ENCODE measurements at places on chromosomes 12 and 14.

GRCh38 chr12:75000120-75000519 is 209.5 kb downstream of the KCNC2 start:
- no peak for DNase-seq

- DNase-seq: no peak
These were observed 230.9 kb upstream of the ARID2 start for GRCh38 chr12:45498645-45499044.

DNA sequence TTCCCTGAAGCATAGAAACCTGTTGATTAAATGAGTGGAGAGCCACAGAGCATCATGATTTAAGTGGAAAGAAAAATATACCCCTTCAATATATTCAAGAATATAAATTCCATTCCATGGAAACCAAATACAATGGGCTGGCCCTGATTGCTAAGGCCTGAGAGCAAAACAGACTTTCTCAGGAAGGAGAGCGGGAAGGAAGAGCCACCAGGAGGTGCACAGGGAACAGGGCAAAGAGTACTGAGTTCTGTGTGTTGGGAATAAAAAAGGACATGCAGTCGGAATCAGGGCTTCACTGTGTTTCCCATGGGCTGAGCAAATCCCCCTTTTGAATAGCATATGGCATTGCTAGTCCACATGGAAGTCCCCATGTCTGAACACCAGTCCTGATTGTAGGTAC is 69.7 kb upstream of the PLEKHG3 start:
- no peak for DNase-seq

DNA sequence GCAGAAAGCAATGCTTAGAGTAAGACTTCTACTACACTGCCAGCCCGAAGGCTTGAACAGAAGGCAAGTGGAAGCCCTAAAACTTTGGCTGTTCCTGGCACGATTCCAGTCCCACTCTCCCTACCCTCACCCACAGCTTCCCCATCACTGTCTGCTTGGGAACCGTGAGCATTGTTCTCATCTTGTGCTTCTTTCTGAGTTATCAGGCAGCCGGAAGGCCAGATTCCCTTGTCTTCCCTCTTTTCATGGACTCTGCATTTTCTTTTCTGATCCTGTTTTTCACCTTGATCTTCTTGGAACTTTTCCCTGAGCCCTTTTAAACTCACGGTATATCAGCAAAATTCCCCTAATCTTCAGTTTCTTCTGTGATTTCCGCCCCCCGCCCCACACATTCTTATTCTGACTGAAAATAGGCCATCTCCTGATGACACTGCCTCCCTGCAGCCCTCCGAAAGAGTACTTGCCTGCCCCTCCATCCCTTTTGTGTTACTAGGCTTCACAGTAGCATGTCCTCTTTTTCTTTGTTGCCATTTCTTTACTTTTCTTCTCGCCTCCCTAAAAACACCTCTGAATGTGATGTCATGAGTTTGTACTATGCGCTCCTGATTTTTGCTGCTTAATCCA is 29.9 kb downstream of the RCOR1 start:
- DNase-seq: no peak

GRCh38 chr14:92527721-92528120 is 14.1 kb downstream of the RIN3 start:
- DNase-seq: no peak

DNA sequence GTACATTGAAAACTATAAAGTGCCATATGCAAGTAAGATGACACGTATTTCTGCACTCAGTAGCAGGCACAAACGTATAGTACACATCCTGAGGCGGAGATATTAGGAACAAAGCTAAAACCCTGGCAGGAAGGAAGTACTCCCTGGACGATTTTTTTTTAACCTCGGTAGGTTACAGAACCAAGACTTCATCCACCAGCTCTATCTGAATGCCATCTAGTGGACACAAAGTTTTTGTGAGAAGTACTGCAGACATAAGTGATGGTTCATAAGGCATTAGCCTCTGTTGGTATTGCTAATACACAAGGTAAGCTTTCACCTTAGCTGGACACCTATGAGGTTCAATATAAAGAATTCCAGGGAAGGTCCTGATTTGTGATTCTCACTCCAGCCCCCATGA is 83.0 kb upstream of the CCDC196 start:
- DNase-seq: no peak

DNA sequence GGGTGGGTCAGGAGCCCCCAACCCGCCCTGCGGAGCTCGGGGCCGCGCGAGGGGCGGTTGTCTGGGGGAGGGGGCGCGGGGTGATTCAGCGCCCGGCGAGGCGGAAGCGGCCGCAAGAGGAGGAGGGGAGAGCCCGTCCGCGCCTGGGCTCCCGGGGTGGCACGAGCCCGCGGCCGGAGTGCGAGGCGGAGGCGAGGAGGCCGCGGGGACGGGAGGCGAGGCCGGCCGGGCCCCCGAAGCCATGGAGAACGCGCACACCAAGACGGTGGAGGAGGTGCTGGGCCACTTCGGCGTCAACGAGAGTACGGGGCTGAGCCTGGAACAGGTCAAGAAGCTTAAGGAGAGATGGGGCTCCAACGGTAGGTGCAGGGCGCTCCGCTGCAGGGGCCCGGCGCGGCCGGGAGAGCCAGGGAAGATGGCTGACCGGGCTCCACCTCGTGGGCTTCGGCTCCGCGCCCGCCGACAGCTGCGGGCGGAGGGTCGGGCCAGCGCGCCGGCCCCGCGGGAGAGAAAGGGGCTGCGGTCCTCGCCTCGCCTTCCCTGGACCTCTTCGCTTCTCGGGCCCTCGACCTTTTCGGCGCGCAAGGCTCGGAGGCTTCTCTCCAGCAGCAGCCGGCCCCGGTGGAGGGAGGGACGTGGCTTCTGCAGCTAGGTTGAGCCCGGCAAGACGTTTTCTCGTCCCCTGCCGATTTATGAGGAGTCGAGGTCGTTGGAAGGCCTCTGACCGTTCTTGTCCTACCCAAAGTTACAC is 677 bp downstream of the ATP2A2 start:
- peak; percentile 58 for DNase-seq

- no peak for DNase-seq
These were observed 159.1 kb downstream of the ANO4 start for GRCh38 chr12:100953677-100954076.

- no peak for DNase-seq
These were observed 426.6 kb downstream of the EGLN3 start for GRCh38 chr14:33524244-33524643.

GRCh38 chr14:101473045-101473729 is 88.1 kb upstream of the DIO3 start:
- DNase-seq: no peak

- DNase-seq: no peak
These were observed 40.5 kb downstream of the SLC2A14 start for GRCh38 chr12:7832059-7832696.

- no peak for DNase-seq
These were observed 56.0 kb downstream of the MSRB3 start for GRCh38 chr12:65334521-65334920.

DNA sequence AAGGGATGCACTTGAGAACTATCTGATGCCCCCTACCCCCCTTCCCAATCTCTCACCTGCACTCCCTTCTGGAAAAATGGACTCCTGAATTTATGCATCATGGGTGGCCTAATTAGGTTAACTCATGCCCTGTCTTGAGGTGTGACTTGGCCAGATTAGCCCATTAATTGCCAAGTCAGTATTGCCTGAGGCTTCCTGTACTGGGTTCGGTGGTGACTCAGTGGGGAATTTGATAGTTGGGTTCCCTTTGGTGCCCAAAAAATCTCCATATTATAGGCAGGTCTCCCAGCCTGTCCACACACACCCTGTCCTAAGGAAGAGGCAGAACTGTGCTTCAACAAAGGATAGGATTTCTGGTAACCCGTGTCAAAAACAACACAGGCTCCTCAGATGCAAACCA is 146.1 kb downstream of the CHST11 start:
- no peak for DNase-seq

DNA sequence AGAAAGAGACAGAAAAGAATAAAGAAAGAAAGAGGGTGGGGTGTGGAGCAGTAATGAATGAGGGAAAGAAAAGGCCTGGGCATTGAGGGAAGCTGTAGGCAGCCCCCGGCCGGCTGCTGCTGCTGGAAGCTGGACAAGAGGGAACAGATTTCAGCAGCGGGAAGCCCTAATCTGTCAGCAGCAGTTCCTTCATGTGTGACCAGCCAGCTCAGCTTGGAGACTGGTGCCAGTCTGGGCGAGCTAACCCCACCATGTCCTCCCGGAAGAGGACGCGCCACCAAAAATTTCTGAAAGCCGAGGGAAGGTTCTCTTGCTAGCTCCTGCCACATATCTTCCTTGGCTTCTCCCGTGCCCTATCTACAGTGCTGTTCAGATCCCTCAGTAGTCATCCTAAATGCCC is 236.8 kb downstream of the GRIN2B start:
- no peak for DNase-seq

DNA sequence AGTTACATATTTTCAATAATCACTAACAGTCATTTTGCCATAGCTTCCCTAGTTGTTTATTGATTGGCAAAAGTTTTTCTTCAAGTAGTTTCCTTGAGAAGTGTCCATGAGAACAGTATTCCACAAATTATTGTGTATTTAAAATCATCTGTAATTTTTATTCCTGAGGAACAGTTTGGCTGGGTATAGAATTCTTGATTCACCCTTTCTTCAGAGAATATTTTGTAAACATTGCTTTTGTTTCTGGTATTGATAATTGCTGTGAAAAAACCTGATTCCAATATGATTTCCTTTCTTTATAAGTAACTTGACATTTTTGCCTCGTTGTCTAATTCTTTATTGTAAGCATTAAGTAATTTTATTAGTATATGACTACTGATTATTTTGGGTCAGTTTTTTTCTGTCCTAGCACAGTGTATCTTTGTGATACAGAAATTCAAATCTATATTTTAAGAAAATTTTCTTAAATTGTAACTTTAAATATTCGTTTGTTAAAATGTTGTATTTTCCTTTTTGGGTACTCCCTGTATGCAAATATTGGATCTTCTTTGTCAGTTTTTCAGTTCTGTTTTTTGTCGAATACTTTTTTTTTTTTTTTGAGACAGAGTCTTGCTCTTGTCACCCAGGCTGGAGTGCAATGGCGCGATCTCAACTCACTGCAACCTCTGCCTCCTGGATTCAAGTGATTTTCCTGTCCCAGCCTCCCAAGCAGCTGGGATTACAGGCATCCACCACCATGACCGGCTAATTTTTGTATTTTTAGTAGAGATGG is 162.0 kb upstream of the ATP2B1 start:
- no peak for DNase-seq

DNA sequence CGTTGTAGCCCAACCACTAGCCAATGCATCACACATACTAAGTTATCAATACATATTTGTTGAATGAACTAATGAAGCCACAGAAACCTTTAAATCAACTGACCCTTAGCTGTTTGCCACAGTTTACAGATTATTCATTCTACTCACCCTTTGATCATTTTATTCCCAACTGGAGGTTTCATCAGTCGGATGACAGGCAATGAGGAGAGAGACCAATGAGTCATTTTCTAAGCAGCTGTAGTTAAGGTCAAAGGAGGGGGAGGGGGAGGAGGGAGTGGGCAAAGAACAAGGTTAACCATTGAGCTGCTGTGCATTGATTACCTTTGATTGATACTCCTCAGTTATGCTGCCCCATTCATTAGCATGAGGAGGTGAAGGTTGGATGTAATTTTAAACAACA is 469.5 kb downstream of the VRK1 start:
- DNase-seq: no peak

GRCh38 chr12:53006810-53007309 is 604 bp downstream of the EIF4B start:
- DNase-seq: peak; percentile 60

GRCh38 chr12:102172436-102172835 is 25.2 kb downstream of the PMCH start:
- DNase-seq: no peak

- no peak for DNase-seq
These were observed 122.7 kb downstream of the PAPOLA start for GRCh38 chr14:96624661-96625425.

- no peak for DNase-seq
These were observed 82.6 kb downstream of the EML1 start for GRCh38 chr14:99875836-99876235.

DNA sequence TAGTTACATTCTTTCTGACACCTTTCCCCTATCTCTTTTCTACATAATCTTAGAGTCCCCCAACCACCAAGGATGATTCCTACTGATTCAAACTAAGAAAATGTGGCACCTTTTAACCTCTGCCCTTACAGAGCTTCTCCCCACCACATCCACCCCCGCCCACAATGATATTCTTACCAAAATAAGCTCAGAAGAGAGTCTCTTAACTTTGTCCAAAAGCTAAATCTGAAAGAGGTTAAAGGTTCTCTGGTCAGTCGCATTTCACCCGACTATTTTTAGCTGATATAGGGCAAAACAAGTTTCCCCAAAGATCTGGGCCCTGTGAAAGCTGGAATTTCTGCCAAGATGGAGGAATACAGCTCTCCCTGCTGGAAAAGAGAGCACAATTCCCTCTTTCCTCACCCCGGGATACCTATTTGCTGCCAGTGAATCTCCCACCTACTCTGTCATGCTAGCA is 128.6 kb downstream of the ZFP36L1 start:
- DNase-seq: no peak

- peak; percentile 34 for DNase-seq
These were observed 29.2 kb downstream of the FBLN5 start for GRCh38 chr14:91918186-91918883.

GRCh38 chr12:71125515-71125914 is 32.3 kb downstream of the TSPAN8 start:
- no peak for DNase-seq

GRCh38 chr14:99790978-99791376 is 2.2 kb upstream of the EML1 start:
- no peak for DNase-seq

DNA sequence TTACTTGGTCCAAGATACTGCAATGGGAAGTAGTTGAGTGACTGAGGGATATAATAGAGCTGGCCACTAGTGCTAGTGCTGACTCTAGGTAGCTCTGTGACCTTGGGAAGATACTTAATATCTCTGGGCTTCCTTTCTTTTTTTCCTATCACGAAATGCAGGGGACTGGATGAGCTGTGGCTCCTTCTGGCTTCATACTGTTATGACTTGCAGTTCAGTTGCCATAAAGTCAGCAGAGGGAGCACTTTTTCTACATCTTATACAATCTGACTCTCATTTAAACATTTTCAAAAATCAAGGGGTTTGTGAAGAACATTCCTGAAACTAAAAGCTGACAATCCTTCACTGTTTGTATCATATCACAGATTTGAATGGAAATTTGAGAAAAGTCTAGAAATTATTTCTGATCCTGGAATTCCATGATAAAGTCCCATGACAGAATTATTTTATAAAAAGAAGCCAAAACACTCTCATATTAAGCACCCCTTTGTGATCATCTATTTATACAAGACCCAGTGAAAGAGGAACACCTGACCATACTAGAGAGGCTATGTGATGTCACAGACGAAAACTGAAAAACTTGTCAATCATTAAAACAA is 5.3 kb downstream of the BHLHE41 start:
- DNase-seq: no peak

DNA sequence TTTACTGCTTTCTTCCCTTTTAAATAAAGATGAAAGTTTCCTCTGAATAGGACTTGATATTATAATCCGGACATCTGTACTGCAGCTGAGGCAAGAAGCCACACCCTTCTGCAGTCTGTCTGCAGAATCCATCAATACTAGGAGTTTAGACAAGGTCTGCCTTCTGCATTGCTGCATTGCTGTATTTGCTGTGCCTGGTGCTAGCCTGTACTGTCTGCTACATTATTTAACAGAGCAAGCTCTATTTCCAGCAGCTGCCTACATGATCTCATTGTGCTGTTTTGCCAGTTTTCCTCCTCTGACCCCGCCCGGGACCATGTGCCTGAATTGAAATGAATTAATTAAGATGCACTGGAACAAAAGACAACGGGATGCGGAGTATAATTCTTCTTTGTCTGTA is 1.7 kb downstream of the TUBA1A start:
- peak; percentile 31 for DNase-seq
